ENCODE measurements at places on chromosomes 4 and X.

DNA sequence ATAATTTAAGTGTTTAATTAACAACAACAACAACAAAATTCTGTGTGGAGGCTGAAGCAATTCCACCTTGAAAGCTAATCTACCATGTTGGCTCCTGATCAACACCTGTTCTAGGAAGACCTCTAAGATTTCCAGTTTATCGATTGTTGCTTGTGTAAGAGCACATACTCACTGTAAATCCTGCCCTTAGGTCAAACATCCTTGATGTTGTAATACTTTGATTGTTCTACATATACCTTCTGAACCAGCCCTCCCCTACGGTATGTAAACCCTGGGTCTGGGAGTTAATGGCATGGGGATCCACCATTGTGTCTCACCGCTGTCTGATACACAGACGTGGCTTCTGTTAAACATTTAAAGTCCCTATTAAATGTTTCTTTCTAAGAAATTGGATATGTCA, 73.2 kb downstream of the RASL11B start:
- DNase-seq: no peak

DNA sequence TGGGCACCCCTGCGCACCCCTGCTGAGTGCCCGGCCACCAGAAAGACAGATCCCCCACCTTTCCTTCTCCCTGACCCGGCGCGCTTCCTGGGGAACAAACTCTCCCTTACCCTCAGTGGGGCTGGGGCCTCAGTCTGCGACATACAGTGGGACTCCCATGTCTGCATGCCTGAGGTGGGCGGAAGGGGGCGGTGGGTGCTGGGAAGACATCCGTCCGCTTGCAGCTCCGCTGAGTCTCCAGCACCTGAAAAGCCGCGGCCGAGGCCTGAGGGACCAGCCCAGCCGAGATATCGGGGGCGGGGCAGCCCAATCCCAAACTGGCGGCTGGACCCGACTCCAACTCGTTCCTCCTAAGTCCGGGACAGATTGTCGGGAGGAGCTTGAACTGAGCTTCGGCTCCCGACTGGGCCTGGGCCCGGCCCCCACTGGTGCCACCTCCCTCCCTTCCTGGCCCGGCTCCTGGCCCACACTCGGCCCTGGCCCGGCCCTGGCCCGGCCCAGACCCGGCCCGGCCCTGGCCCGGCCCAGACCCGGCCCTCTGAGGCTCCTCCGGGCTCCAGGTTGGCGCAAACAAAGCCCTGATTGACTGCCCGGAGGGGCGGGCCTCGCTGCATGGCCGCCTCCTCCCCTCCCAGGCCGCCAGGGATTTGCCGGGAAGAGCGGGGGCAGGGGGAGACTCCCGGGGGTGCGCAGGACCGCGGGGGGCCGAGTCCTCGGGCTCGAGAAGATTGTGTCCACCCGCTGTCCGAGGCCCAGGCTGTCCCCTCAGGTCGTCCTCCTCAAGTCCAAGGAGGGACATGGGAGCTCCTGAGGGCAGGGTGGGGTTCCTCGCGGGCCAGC, 877 bp upstream of the SLC16A2 start:
- DNase-seq: peak; percentile 34

DNA sequence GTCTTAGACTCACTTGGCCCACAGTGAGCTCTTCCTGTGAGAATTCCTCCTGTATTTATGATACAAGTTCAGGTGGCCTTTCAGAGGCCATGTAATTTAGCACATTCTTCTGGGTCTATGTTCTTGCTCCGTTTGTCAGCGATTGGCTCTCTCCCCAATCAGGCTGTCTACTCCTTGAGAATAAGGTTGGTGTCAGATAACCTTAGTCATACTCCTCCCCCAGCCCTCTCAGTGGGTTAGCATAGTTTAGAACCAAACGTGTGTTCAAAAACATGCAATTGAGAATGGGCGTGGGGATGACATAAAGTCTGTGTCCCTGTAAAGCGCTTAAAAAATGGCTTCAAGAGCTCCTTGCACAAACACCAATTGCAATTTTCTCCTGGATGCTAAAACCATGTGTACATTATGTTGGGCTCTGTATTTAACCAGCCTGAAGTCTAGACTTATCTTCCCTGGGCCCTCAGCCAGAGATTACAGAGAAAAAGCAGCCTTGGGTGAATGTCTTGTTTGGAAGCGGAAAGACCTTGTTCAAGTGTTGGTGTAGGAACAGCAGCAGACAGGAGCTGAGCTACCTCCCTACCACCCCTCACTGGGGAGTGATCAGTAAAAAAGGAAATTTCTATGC, 9.9 kb upstream of the CT47C1 start:
- no peak for DNase-seq

DNA sequence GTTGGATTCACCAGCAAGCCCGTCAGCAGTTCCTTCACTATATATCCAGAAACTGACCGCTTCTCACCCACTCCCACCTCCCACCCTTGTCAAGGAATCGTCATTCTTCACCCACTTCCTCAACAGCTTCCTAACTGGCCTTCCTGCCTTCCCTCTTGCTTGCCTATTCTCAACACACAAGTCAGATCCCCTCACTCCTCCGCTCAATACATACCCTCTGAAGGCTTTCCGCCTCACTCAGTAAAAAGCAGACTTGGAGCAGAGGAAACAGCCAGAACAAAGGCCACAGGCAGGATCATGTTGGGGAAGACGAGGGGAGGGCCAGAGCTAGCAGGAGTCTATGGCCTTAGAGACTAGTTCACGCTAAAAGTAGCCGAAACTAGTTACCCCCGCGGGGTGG, 23.7 kb downstream of the RWDD4 start:
- no peak for DNase-seq

DNA sequence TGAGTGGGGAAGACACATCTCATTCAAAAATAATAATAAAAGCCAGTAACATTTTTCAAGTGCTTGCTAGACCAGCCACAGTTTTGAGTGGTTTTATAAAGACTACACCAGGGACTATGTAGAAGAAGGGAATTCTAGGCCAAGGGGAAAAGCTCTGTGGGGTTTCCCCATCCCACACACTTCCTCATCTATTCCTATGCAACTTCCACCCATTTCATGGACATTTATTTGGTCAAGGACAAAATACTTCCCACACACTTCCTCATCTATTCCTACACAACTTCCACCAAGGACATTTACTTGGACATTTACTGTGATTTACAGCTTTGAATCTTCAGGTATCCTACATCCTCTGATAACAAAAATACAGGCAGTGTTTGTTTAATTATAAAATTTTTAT, 86.5 kb upstream of the KLF3 start:
- DNase-seq: no peak
